ENCODE measurements at places on chromosomes 1 and 21.

GRCh38 chr1:241640149-241640866, at the start of the genes CHML and OPN3:
TSS of gene CHML (minus strand) at chr1:241640369. CDS start at chr1:241635766, 4,603 bp downstream.
TSS of gene OPN3 (minus strand) at chr1:241640369. CDS start at chr1:241640254, 115 bp downstream.
- DNase-seq: peak; percentile 86

DNA sequence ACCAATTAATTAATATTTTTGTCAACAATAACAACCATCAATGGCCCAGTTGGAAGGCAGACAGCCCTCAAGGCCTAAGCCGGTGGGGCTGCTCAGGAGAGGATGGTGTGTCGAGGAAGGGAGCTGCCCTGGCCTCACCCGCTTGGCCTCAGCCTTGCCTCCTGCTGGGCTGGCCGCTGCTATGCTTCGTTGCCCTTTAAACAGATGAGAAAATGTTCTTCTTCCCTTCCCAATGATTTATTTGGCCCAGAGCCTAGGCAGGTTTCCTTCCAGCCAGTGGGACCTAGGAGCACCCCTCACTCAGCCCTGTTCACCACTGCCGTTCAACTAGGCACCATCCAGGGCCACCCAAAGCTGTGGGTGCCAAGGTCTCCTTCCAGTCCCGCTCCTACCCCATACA, 3.1 kb upstream of the ADGRB2 start:
- no peak for DNase-seq

- peak; percentile 61 for DNase-seq
Measured at GRCh38 chr1:44810101-44810761, 1.9 kb downstream of the BTBD19 start.

DNA sequence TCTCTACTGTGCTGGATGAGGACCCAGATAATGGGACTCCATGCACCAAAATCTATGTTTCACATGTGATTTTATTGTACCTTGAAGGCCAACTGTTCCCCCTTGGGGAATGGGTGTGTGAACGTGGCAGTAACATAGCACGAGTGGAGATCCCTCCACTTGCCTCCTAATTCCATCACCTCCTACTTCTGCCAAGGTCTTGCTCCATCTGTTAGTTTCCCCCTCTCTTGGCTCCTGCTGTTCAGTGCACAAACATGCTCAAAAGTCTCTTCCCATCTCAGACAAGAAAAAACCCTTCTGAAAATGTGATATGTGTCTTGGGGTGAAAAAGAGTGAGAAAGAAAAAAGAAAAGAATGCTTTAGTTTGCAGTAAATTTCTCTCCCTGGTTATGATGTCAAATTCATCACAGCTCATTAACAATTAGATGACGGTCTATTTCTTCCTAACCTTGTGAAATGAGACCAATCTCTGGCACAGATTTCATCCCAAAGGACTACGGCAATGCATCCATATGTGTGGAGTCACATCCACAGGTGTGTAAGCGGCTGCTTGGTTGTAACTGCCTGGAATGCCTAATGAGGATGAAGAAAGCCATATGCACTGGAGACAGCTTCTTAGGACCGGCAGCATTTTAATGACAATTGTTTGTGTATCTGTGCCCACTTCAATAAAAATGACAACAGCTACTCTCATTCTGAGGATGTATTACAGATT, 79.3 kb upstream of the DIRAS3 start:
- no peak for DNase-seq

GRCh38 chr1:103517380-103518047, 8.0 kb upstream of the RNPC3 start:
- DNase-seq: no peak

GRCh38 chr1:168433238-168433637, 110.6 kb downstream of the XCL2 start:
- no peak for DNase-seq

DNA sequence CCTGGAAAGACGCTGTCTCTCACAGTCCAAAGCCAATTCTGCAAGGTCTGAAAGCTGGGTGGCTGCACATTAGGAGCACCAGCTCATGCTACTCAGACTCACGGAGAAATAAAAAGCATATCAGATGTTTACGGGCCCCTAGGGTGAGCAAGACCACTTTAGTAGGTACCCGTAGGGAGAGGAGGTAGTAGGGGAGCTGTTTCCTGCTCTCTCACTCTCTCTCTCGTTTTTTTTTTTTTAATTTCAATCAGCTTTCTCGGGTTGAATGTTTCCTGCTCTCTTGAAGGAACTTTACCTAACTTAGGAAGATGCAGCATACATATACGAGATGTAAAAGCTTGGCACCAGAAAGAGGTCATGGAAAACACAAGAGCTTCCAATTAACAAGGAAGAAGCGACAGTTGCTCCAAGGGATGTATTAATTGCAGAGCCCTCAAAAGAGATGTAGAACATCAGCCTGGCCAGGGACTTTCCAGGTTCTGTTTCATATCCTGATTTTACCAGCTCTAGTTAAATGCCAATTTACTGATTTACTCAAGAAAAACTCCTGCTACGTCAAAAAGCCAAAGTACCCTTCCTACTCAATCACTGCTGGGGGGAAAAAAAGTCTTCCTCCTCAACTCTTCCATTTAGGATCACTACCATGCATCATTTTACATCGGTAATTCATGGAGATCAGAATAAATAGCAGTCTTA, 3.1 kb downstream of the LORICRIN start:
- DNase-seq: peak; percentile 67

DNA sequence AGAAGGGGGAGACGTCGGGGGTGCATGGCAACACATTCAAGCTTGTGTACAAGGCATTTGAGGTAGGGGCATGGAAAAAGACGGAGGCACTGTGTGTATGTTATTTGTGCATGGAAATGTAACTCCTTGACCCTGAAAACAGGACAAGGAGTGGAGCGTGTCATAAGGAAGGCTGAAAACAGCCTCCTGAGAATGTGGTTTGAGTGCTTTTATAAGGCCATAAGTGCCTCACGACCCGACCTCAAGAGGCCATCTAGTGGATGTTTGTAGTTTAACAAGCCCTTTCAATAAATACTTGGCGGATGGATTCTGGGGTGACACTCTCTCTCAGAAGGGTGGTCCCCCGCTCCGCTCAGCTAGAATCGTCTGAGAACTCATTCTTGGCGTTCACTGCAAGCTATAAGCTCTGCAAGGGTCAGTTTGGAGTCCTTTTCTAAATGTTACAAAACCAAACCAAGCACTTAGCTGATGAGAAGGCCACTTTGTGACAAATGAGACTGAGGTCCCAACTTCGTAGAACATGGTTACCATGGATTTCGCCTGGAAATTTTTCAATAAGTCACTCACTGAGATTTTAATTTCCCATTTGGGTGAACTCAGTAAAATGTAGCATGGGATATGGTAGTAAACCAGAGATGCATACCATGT, 38.8 kb upstream of the CLCA4 start:
- no peak for DNase-seq

Measured in inflammatory macrophage treated with lipopolysaccharide for 1 hour (primary cell).